ENCODE measurements at places on chromosomes 4 and X.

GRCh38 chrX:14825851-14826250 lies 47.0 kb downstream of the FANCB start:
- DNase-seq: no peak

GRCh38 chrX:9393571-9393970 lies 71.3 kb upstream of the TBL1X start:
- DNase-seq: no peak

DNA sequence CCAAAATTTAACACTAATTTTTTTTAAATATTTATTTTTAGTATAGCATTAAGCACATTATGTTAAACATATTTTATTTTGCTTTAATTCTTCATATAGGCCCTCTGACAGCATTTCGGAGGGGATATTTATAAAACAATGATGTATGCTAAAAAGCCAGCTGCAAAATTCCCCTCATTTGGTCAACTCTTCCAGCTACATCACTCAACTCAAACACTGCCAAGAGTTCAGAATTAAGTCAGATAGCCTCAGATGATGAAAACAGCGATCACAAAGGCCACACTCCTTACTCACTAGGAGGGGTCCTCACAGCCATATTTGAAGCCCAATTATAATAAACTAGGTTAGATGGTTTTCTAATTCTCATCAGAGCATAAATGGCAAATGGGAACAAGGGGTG lies 146.6 kb downstream of the ADAMTS3 start:
- no peak for DNase-seq

DNA sequence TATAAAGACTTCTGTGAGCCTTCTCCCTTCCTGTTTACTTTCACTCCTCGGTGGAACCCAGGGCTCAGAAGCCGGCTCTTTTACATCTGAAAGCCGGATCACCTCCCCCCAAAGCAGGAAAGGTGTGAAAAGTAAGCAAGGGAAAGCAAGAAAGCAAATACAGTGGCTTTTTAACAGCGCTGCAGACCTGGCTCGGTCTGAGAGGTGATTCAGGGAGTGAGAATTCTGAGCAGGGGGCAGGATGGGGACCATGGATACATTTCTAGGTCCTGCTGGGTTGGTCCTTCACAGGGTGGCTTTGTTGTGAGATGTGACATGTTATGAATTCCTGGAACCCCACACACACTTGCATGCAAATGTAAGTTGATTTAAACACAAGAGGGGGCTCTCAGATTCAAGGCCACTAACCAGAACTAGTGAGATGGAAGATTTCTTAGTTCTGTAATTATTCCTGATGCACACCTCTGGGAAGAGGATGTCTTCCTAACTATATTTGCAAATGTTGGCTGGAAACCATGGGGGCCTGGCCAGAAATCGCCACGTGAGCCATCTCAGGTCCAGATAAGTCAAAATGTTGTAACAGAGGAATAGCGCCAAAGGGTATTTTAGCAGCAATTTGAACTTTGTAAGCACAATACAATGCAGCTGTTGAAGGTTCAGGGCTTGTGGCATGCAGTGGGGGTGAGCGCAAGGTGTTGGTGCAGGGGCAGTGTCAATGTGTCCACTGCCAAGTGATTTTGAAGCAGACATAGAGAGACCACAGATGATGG lies 670.1 kb upstream of the LCORL start:
- DNase-seq: no peak

DNA sequence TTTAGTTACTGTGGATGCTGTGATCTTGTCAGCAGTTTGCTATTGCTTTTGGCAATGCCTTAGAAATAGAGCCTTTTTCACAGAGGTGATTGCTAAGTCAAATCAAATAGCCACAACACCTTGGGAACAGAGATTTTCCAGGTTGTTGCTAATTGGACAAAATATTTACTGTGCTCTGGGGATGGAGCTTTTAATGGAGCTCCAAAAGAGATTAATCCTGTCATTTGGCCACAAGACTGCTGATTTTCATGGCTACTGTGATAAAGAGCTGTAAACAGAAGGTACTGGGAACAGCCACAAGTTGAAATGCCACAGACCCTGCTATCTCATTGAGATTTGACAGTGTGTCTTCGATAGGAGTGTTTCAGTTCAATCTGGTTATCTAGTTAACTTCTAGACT lies 1715.2 kb upstream of the ADGRL3 start:
- DNase-seq: no peak

GRCh38 chrX:108028854-108029253 lies 16.0 kb upstream of the VSIG1 start:
- DNase-seq: no peak

DNA sequence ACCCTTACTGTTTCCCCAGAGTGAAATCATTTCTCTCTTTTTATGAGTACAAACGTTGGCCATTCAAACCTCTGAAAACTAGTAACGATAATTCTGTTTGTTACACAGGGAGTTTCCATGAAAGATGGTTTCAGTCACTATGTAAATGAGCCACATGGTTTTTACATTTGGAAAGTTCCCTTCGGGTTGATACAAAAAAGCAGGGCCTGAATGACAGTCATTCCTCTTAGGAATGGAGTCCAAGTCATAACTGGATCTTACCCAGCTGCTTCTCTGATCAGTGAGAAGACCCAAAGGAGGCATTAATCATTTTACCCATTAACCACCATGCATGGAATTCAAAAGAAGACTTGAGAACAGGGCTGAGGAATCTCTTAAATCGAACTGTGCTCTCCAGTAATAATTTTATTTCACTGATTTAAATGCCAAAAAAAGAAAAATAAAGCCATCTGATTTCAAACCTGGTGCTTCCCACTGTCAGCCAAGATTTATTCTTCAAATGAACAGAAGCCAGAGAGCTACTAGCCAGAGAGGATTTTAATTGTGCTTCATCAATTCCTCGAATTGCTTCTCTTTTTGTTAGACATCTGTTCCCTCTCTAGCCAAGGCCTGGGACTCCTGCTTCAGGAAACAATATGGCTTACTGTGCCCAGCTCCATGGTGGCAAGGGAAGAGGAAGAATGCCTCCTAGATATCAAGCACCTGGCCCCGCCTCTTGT lies 3.2 kb downstream of the SOWAHB start:
- DNase-seq: no peak

DNA sequence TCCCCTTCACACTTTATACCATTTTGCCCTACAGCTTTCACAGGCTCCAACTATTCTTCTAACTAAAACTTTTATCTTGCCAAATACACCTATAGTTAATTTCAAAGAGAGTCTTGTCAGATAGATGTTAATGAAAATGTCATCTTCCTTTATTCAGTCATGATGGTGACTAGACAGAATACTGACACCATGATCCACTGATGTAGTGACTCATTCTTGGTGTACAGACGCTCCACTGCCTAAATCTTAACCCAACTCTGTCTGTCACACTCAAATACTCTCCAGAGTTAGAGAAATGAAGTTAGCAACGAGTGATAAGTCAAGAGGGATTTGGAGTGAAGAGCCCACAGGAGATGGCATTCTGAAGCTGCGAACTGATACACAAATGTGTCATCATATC lies 32.1 kb upstream of the HDAC8 start:
- no peak for DNase-seq

GRCh38 chr4:7988437-7988836 lies 48.8 kb upstream of the AFAP1 start:
- DNase-seq: no peak

- DNase-seq: no peak
Observed at GRCh38 chrX:118577041-118577440, 81.4 kb downstream of the DOCK11 start.

DNA sequence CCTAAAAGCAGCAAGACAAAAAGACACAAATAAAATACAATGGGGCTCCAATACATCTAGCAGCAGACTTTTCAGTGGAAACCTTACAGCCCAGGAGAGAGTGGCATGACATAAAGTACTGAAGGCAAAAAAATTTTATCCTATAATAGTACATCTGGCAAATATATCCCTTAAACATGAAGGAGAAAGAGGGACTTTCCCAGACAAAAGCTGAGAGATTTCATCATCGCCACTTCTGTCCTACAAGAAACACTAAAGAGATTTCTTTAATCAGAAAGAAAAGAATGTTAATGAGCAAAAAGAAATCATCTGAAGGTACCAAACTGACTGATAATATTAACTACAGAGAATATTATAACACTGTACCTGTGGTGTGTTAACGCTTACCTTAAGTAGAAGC lies 86.4 kb downstream of the ANKRD17 start:
- DNase-seq: no peak

- no peak for DNase-seq
Observed at GRCh38 chr4:60201052-60201673, 999.0 kb upstream of the ADGRL3 start.

- DNase-seq: no peak
Observed at GRCh38 chr4:140003876-140004548, 150.0 kb downstream of the MAML3 start.

GRCh38 chr4:6267573-6267972 lies 2.1 kb upstream of the WFS1 start:
- DNase-seq: no peak

DNA sequence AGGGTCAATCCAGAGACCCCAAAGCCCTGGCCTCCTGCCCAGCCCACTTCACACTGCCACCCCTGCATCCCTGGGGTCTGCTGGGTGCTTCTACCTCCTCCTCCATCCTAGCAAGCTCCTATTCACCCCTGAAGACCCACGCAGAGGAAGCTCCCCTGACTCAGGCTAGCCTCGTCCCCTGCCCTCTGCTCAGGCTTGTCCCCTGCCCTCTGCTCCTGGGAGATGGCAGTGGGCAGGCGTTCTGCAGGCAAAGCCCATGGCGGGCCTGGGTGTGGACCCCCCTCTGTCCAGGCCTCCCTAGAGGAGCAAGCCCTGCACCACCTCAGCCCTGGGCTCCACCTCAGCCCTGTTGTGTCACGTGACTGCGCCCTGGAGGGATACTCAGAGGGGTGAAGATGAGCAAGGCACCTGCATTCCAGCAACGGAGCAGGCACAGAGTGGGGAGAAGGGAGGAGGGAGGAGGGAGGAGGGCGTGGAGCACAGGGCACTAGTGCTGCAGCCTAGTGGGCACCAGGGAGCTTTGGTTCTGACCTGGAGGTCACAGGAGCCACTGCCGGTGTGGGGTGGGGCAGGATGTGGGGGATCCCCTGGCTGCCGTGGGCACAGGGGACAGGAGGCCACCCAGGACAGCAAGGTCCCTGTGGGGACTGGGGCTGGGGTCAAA lies 27.6 kb upstream of the FGFR3 start:
- DNase-seq: no peak

DNA sequence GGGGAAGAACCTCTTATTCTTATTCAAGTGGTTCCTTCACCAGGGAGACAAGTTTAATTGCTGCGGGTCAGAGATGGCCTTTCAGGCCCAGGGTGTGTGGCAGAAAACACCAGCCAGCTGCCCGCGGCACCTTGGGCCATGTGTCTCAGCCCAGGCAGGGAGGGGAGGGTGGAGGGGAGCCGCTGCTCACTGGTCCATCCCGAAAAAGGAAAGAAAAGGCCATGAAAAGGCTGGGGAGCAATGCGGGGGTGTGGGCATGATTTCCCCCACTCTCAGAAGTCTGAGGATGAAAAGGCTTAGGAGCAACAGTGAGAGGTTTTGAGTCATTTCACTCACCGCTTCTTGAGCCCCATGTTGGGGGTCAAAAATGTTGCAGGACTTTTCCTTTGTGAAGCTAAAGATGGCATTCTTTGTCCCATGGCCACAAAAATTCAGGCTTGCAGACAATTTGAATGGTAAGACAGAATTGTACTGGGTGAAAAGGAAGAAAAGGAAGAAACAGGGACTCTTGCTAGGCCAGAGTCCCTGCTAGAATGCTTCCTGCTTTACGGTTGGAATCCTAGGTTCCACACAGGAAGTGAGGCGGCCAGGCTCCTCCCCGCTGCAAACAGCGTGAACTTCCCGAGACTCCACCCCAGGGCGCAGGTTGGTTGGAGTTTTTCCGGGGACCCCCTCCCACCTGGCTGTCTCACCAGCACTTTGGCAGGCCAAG lies 17.4 kb upstream of the FAM47E start:
- DNase-seq: no peak

- DNase-seq: no peak
Observed at GRCh38 chr4:78120144-78120880, 63.2 kb downstream of the FRAS1 start.

DNA sequence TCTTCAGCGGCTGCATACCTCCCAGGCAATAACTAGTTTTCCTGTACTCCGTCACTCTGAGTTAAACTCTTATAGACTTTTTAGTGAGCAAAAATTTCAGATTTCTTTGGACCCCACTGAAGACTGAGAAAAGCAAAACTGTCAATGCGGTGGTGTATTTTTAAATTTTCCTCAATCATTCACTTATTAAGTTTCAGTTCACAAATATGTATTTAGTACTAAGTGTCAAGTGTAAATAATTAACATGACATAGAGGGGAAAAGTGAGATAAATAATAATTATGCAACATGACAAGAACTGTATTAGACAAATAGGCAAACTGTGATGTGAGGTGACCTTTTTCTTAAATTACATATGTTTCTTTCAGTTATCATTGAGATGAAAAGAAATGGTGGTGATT lies 124.4 kb downstream of the NAF1 start:
- DNase-seq: no peak

GRCh38 chr4:3388471-3389232 lies 53.1 kb upstream of the HGFAC start:
- no peak for DNase-seq

GRCh38 chr4:87716371-87717265 lies 66.5 kb downstream of the DMP1 start:
- no peak for DNase-seq

- no peak for DNase-seq
Observed at GRCh38 chrX:23575281-23575680, 92.0 kb upstream of the PRDX4 start.

- DNase-seq: no peak
Observed at GRCh38 chr4:54231768-54232688, 2.9 kb downstream of the PDGFRA start.

GRCh38 chr4:164706675-164707074 lies 47.3 kb upstream of the SMIM31 start:
- DNase-seq: no peak

DNA sequence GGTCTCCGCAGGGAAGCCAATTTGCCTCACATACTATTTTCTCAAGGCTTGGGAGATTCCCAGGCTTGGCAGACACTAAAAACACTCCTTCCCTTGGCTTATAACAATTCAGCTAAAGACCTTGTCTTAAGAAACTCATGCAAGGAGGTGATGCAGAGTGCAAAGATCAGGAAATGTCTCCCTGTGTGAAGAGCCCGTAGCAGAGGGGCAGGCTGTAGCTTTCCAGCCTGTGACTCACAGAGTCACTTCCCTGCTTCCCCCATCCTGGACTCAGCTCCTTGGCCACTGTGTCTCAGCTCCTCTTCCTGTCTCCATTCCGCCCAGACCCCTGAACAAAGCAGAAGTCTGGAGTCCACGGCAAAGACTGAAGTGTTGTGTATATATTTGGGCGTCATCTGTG lies 56.1 kb downstream of the KDR start:
- no peak for DNase-seq

DNA sequence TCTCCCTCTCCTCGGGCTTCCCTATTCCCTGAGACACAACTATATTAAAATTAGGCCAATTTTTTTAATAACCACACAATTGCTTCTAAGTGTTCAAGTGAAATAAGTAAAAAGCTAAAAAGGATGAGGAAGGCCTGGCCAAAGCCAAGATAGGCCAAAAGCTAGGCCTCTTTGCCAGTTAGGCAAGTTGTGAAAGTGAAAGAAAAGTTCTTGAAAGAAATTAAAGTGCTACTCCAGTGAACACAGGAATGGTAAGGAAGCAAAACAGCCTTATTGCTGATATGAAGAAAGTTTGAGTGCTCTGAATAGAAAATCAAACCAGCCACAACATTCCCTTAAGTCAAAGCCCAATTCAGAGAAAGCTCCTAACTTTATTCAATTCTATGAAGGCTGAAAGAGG lies 114.2 kb upstream of the FAT4 start:
- no peak for DNase-seq
